H9 (cell line): ENCODE measurements at places on chromosomes 13 and 19.
A peak's percentile ranks its signal among the peaks of the same experiment; 100 is the strongest.

GRCh38 chr19:10338940-10339339, 484 bp downstream of the ICAM3 start:
- DNase-seq: no peak

- DNase-seq: no peak
These were observed 6.9 kb upstream of the GMIP start for GRCh38 chr19:19650331-19650730.

- DNase-seq: peak; percentile 79
These were observed 19.3 kb upstream of the DPP9 start for GRCh38 chr19:4742723-4743646.

- DNase-seq: no peak
These were observed 917.6 kb downstream of the PCDH9 start for GRCh38 chr13:66312312-66313087.

GRCh38 chr13:85997587-85997986, 198.4 kb upstream of the SLITRK6 start:
- no peak for DNase-seq

GRCh38 chr13:30690282-30691188, 44.8 kb upstream of the ALOX5AP start:
- DNase-seq: no peak

GRCh38 chr19:1616875-1617274, 11.6 kb upstream of the UQCR11 start:
- DNase-seq: no peak

- DNase-seq: peak; percentile 71
These were observed 6.8 kb upstream of the DGKH start for GRCh38 chr13:42041684-42042035.

DNA sequence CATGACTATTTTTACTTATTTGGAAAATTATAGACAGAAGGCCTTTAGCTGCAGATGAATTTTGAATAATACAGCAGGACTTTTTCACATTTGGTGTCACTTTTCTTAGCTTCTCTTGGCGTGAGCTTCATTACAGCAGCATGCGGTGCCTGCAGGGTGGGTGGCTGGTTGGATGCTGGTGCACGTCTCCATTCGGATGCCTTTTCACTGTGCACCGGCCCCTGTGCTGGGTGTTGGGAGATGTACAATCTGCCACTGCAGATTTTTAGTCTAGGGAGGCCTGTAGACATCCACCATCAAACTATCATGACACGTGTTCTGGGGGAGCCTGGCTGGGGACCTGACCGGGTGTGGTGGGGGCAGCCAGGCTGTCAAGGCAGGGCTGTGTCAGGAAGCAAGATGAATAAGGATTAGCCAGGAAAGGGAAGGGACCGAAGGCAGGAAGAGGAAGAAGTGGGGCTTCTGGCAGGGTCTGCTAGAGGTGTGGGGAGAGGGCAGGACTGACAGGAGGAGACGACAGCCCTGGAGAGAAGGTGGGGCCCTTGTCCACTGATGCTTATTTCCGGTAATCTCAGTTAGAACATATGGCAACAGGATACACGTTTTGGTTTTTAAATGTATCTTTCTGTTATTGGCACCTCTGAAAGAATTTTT, 88.8 kb downstream of the ARHGEF7 start:
- no peak for DNase-seq

- no peak for DNase-seq
These were observed 1202.0 kb downstream of the EFNB2 start for GRCh38 chr13:105333416-105333815.

DNA sequence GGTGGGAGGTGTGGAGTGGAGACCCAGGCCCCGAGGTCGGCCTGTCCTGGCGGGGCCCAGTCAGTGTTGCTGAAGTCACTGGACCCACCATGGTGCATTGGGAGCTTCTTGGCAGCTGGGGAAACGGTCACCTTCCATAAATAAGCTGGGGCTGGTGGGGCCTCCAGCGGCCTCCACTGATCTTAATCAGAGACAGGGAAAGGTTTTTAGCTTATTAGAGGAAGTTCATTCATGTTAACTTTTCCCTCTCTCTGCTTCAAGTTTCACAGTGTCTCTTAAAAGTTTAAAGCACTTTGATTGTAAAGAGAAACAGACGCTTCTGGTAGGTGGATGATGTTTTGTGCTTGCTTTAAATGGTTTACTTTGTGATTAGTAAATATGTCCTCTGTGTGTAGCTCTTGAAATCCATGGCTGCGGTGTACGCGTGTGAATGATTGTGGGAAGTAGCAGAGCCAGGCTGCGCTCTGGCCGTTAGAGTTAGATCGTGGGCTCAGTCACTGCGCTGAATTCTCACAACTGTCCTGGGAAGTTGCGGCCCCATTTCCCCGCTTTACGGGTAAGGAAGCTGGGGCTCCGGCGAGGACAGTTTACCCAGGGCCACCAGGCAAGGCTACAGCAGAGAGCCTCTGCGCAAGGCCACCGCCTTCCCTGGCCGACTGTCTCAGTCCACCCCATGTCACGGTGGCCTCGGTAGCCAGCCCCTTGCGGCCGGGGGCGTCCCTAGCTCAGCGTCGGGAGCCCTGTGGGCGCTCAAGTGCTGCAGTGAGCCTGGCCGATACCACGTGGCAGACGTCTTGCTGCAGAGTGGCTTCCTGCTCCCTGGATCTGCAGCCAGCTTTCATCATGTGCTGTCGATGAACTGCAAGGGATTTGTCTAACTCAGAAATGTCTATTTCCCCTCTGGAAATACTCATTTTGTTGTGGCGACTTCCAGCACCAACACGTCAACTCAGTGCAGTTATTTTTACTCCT, 16.5 kb upstream of the NDUFS7 start:
- DNase-seq: no peak

DNA sequence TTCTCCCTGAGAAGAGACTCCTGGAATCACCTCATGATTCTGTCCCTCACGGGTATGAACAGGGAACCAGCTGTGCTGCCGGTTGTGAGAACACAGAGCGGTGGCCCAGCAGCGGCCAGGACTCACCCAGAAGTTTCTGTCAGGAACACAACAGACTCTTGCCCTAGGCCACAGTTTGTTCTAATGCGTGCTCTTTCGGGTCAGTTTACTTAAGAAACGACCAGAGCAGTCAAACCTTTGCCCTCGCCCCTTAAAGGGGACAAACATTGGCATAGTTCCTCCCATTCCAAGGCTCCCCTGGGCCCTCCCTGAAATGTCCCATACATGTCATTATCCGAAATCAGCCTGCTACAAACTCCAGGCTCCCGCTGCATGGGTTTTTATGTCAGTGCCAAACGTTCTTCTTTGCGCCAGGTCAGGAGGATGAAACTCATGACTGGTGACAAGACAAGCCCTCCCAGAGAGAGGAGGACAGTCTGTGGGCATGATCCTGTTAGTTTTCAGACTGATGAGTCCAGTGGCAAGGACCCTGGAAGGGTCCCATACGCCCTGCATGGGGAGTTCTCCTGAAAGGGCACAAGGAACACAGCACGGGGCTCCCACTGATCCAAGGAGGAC, 18.3 kb downstream of the ZIC5 start:
- DNase-seq: no peak

DNA sequence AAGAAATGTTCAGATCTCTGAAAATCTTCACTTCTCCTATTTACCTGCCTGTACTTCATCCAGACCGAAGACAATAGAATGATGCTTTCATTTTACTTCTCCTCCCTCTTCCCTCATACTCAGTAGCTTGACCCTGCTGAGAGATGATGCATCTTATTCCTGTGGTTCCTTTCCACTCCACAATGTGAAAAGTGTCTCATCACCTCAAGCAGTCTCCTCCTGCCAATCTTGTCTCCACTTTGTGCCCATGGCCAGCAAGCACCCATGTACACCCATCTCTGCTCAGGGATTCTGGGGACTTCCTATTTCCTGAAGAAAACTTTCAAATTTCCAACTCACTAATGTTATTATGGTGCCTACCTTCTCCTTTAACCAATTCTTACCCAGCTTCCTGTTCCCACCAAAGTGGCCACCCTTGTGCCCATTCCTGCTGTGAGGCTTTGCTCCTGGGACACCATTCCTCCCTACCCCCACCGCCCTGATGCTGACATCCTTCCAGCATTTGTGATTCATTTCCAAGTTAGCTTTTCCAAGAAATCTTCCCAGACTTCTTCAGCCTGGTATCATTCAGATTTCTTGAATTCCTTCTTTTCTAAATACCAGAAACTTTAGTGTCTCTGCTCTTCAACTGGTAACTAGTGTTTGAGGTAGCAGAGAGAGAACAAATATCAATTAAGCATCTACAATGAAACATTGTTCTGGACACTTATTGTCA, 212.5 kb downstream of the POSTN start:
- no peak for DNase-seq

GRCh38 chr13:42769650-42770049, 11.7 kb upstream of the FAM216B start:
- no peak for DNase-seq

DNA sequence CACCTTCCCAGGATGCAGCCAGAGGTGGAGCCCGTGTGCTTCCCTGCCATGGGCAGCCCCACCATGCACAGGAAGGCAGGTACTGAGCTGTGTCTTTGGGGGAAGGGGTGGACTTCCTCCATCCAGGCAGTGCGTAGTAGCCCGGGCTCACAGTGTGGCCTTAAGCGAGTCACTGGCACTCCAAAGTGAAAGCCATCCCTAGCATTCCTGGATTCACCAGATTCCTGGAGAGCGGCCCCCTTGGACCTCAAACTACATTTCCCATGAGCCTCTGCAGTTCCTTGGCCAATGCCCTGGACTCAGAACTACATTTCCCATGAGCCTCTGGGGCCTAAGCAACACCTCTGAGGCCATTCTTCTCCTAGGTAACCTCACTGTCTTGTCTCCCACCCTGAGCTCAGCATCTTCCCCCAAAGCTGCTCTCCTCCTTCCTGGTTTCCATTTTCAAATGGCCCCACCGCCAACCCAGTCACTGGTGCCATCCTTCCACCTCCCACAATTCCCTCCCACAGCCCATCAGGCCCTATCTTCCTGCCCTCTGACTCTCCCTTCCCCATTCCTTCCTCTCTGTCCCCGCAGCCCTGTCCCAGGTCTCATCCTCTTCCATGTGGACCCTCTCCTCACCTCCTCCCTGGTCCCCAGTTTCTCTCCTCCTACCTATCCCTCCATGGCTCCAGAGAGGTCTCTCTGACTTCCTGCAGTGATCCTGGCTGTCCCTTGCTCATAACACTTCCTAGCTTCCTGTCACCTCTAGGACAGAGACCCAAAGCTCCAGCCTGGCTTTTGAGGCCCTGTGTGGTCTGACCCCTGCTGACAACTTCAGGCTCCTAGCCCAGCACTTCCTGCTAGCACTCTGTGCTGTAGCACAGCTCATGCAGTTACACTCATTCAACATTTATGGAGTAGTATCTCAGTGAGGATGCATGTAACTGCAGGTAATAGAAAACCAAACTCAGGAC, at the start of gene C19orf81:
Gene C19orf81 (plus strand): TSS at position 13 of the 959 bp plus-strand sequence. CDS start 0 bp downstream, at position 13.
- peak; percentile 90 for DNase-seq

- DNase-seq: no peak
These were observed at the start of gene P2RY11 for GRCh38 chr19:10111405-10111811. P2RY11 (plus strand) TSS chr19:10111693; CDS start chr19:10111722, 29 bp downstream.

- no peak for DNase-seq
These were observed 23.6 kb upstream of the CEBPA start for GRCh38 chr19:33325920-33326319.

- no peak for DNase-seq
These were observed 433 bp upstream of the ZNF616 start for GRCh38 chr19:52140032-52140710.

DNA sequence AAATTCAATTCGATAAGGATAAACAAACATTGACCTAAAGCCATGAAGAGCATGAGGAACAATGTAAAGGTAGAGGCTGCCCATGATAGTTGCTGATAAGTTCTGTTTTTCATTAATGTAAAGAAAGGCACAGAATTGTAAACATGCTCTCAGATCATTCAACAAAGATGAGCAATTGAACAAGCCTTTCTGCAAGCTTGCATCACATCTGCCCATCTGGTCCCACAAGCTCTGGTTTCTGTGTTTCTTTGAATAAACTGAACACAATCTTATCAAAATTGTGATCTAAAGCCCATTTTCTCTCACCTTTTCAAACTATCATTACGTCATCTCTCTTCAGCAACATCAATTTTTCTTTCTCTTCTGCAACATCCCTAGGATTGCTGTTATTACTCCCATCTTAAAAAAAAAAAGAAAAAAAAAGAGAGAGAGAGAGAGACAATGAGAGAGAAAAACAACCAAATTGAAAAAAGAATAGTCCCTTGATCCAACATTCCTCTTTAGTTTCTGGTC, 487.2 kb upstream of the GPC6 start:
- no peak for DNase-seq

DNA sequence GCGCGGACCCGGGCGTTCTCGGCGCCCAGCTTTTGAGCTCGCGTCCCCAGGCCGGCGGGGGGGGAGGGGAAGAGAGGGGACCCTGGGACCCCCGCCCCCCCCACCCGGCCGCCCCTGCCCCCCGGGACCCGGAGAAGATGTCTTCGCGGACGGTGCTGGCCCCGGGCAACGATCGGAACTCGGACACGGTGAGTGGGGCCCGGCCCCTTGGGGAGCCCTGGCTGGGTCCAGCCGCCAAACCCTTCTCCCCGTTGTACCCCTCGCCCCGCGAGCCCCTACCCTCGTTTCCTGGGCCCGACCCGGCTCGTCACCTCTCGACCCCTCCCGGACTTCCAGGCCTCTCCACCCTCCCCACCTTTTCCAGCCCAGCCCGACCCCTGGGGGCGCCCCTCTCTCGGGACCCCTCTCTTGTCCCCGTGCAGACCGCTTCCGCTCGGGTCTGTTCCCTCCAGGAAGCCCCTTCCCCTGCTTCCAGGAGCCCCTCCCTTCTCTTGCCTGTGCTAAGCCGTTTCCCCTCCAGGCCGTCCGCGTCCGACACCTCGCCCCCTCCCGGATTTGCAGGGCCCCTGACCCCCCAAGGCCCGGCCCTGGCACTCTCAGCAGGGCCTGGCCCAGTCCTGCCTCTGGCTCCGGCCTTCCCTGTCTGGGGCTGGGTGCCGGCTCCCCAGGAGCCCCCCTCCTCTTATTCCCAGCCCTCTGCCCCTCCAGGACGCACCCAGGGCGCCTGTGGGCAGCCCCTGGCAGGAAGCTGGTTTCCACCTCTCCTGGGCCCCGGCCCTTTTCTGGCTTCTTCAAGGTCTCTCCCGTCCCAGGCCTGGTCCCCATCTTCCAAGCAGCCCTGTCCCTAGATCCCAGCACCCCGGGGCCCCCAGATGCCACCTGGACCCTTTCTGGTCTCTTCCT, 632 bp downstream of the MARK4 start:
- DNase-seq: no peak

- DNase-seq: no peak
These were observed 406.9 kb downstream of the RFC3 start for GRCh38 chr13:34224877-34225276.

GRCh38 chr19:15048885-15049541, at the start of gene CASP14:
CASP14 (plus strand) TSS chr19:15049480; CDS start chr19:15052252, 2,772 bp downstream.
- no peak for DNase-seq

GRCh38 chr19:10364644-10365043, 15.7 kb downstream of the TYK2 start:
- no peak for DNase-seq

- no peak for DNase-seq
These were observed 24.3 kb downstream of the COL4A2 start for GRCh38 chr13:110331362-110331761.

GRCh38 chr19:48064509-48064908, 20.6 kb upstream of the CABP5 start:
- peak; percentile 29 for DNase-seq

GRCh38 chr19:30318936-30319335, 53.2 kb upstream of the ZNF536 start:
- DNase-seq: no peak

GRCh38 chr19:917323-918151, at the start of gene KISS1R:
KISS1R (plus strand) TSS chr19:917333; CDS start chr19:917503, 170 bp downstream.
- DNase-seq: peak; percentile 89
